ENCODE measurements at places on chromosomes 5 and 9.

- DNase-seq = no peak
Measured at GRCh38 chr9:137055385-137056364, 1.8 kb upstream of the ENTPD2 start.

GRCh38 chr9:126371007-126371870 lies 44.6 kb downstream of the MVB12B start:
- no peak for DNase-seq

DNA sequence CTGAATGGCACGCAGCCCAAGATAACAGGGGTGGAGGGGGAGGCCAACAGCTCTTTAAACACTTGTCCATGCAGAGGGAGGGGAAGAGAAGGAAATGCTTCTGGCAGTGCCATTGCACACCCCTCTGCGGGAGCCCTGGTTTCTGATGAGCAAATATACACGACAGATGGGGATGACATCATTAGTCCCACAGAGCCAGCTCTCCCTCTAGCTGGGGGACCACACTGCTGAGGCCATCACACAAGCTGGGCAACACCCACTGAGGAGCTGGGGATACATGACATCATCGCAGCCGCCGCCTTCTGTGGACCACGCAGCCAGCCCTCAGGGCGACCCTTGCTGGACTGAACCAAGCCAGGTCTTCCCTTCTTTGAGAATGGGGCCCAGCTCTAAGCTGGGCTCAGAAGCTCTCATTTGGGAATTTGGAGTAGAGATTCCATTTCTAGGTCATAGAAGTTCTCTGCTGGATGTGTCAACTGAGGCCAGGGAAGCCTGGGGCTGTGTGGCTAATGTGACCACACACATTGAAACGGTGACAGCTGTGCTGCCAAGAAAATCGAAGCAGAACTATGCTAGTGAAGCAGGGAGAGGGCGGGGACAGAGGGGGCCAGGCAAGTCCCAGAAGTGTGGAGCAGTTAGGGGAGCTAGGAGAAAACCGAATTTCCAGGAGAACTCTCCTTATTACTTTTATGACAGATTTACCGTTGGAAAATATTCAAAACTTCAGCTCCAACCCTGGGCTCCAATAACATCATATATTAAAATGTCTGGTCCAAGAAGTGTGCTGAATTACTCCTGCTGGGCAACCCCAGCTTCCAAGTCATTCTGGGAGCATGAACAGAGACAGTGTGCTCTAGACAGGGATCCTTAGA lies 79.5 kb downstream of the PRRT1B start:
- no peak for DNase-seq

DNA sequence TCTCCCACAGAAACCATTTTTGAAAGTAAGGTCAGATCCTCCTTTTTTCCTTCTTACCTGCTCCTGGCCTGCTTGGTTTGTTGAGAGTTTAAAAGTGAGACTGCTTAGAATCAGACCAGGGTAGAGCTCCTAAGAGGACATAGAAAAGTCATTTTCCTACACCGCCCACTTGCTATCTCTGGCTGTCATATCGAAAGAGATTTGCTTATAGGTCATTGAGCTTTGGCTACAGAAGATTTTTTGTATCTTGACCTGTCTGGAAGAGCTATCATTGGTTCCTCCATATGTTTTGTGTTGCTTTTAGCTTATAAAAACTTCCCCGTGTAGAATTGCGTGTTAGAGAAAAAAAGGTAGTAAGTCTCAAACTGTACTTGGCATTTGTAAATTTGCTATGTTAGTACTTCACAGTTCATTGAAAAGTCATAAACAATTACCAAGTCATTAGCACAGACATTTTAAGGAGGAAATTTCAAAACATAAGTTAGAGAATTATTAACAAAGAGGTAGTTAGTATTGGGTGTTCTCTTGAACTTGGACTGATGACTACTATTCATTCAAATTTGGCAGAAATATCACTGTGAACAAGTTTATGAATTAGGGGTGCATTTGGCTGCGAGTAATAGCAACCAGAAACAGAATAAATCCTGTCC lies 96.6 kb downstream of the MAN2A1 start:
- no peak for DNase-seq

DNA sequence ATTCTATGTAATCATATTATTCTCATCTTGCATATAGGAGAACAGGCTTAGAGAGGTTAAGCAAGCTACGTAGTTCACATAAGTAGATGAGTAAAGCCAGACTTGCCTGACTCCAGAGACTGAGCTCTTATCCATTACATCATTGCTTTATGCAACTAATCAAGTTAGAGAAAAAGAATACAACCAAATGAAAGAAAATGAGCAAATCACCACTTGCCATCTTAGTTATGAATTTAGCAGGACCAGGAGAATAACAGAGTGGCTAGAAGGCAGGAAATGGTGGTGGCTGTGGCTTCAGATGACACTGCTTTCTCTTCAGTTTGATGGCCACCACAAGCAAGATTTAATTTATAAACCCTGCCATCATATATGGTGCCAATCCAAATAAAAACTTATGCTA lies 26.6 kb downstream of the POC5 start:
- no peak for DNase-seq

DNA sequence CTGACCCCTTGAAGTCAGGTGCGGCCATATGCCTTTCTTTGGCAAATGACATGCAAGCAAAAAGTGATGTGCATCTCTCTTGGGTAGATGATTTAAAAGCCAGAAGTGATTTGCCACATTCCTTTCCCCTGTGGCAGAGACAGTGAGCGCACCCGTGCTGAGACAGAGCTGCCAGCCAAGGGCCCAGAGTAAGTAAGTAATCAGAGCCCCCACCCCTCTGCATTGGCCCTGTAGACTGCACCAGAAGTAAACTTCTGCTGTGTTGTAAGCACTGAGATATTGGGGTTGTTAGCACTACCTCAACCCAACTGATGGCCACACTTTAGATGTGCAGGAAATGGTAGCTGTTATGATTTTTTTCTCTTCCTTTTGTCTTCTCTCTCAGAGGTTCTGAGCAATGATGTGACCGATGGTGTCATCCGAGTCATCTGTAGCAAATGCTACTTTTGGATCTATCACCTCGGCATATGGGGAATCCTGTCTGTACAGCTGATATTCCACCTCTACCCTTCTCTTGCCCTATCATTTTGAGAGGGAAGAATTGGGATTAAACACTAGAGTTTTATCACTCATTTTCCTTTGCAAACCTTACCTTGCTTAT lies 58.0 kb downstream of the DOCK2 start:
- no peak for DNase-seq

- no peak for DNase-seq
Measured at GRCh38 chr9:123425261-123425821, 69.3 kb downstream of the CRB2 start.

DNA sequence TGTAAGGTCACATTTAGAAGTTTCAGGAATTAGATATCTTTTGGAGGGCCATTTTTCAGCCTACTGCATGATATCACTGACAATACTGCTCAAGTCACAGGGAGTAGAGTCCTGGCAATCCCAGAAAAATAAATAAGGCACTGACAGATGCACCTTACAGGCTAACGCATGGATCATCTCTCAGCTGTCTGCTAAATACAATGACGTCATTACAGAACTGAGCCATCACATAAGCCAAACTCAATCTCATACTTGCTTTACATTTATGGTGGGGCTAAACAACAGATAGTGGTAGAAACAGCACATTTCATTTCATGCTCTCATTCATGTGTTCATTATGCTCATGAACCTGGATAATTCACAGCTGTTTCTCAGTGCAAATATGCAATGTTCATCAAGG lies 243.7 kb downstream of the SEMA5A start:
- DNase-seq = no peak

- DNase-seq = no peak
Measured at GRCh38 chr5:180786531-180787398, 15.8 kb downstream of the MGAT1 start.

DNA sequence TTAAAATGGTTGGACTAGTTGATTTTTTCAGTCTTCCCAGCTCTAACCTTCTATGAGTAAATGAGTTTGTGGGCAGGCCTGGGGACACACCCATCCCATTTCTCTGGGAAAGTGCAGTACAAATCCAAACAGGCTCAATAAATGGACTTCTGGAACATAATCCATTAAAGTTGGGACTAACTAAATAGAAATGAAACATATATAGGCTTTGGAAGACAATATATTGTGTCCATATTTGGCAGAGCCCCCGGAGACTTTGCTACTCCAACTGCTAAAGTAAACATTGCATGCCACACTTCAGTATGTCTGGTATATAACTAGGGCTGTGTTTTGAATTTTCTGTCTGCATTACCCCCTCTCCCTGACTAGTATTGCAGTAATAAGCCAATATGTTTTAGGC lies 191.4 kb upstream of the DAB2 start:
- DNase-seq = no peak

- no peak for DNase-seq
Measured at GRCh38 chr5:15326471-15326870, 173.5 kb upstream of the FBXL7 start.

DNA sequence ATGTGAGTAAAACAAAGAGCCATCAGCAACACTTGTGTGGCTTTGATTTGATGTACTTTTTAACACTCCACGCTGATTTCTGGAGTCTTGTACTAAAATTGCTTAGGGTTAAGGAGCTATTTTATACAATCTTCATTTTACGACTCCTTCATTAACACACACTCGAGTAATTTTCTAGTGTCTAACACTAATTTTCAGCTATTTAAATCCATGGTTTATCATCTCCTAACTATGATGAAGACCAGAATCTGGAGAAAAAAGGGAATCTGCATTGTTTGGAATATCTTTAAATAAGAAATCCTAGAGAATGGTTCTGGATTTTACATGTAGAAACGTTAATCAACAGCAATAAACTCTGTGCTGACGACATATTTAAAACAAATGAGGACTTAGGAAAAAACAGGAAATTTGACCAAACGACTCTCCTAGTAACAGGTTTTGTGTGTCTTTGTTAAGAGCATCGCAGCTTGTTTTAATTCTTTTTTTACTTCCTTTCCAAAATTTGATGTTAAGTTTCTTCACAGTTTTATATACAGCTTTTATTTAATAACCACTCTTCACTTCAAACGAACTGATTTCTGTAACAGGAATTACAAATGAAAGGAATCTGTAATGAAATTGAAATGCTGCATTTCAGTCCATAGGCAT lies 138.5 kb downstream of the AOPEP start:
- DNase-seq = no peak

DNA sequence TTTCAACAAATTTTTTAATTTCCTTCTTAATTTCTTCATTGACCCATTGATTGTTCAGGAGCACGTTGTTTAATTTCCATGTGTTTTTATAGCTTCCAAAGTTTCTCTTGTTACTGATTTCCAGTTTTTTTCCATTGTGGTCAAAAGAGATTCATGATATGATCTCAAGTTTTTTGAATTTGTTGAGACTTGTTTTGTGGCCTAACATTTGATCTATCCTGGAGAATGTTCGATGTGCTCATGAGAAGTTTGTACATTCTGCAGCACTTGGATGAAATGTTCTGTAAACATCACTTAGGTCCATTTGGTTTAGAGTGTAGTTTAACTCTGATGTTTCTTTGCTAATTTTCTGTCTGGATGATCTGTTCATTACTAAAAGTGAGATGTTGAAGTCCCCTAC lies 14.7 kb upstream of the PPIC start:
- no peak for DNase-seq

DNA sequence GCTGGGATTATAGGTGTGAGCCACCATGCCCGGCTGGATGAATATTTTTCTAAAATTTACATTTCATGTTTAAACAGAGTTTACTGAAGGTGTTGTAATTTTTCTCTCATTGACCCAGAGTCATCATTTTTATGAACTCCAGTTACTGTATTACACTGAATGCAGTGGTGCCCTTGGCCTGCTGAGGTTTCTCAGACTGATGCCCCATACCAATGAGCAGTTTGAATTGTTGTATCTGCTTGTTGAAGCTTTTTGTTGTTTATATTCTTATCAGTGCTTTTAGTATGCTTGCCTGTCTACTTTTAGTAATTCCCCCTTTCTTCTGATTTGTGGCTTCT lies 29.9 kb downstream of the NFX1 start:
- no peak for DNase-seq

GRCh38 chr9:98039607-98040017 lies 16.9 kb upstream of the NANS start:
- DNase-seq = no peak

DNA sequence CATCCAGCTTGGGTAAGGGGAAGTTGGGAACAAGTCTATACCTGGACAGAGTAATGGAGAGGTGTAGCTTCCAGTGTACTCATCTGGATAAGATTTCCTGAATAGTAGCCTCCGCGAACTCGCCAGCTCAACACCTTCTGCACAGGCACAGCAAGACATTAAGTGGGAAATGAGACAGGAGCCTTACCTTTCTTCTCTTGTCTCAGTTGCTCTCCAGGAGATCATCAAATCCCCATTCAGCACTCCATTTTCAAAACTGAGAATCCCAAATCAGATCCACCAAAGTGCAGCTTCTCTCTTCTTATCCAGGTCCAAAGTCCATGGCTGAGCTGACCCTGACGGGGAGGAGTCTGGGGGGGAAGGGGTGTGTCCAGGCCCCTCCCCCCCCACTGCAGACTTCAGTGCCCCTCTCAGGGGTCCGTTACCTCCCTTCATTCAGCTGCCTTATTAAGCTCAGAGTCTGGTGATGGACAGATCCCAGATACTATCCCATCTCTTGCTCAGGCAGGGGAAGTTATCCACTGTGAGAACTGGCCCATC lies 5.9 kb upstream of the MGAT1 start:
- DNase-seq = no peak

- DNase-seq = no peak
Measured at GRCh38 chr5:68450245-68450852, 234.8 kb downstream of the PIK3R1 start.

DNA sequence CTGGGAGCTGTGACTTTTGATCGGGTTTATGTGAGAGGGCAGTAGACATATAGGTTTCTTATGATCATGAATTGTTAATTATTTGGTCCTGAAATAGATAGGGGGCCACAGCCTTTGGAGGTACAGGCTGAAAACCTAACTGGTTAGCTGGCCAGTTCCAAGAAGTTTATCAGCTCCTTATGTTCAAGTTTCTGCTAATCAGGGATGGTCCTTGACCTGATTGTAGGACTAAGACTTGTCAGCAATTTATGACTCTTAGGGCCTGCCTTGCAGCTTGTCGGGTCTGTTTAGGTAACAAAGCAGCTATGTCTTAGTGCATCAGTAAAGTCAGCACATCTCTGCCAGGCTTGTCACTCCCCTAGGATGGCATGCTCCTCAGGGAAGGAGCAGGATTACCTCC lies 151.8 kb upstream of the RUSC2 start:
- DNase-seq = no peak

DNA sequence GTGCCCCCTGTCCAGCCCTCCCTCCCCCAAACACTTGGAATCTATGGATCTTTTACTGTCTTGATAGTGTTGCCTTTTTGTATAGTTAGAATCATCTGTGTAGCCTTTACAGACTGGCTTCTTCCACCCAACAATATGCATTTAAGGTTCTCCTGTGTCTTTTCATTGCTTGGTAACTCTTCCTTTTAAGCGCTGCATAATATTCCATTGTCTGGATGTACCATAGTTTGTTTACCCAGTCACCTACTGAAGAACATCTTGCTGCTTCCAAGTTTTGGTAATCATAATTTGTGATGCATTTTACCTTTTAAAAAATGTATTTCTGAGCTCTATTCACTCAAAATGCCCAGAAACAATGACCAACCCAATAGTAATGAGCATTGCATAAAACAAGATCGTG lies 17.7 kb upstream of the LMX1B start:
- no peak for DNase-seq

- no peak for DNase-seq
Measured at GRCh38 chr9:97299809-97300414, 7.5 kb upstream of the CCDC180 start.

GRCh38 chr5:124888050-124888506 lies 141.6 kb upstream of the ZNF608 start:
- no peak for DNase-seq
